ENCODE measurements at places on chromosomes 11 and 22. TPM values are rescaled to one million over a fixed set of nuclear protein-coding genes. Genes with fewer than 3 reads are reported as not detected.

DNA sequence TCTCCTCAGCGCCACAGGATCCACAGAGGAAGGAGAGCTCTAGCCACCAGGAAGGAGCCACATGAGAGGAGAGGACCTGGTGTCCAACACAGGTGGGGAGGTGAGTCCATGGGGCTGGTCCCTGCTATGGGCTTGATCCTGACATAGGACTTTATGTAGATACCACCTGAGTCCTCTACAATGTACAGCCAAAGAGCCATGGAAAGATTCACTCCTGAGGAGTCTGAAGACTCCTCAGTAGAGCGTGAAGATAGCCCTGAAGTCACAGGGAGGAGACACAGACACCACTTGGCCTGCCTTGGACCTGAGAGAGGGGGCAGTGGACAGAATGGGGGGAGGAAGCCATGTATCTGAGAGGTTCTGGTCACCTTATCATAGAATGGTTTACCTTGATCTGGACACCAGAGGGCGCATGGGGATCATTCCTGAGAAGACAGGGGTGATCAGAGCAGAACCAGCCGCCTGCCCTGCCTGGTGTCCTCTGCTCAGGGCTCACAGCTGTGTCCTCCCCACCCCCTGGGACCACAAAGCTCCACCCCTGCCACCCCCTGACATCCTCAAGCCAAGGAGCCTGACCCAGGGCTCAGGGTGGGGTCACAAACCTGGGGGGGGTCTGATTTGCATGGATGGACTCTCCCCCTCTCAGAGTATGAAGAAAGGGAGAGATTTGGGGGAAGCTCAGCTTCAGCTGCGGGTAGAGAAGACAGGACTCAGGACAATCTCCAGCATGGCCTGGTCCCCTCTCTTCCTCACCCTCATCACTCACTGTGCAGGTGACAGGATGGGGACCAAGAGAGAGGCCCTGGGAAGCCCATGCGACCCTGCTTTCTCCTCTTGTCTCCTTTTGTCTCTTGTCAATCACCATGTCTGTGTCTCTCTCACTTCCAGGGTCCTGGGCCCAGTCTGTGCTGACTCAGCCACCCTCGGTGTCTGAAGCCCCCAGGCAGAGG is 77.0 kb downstream of the ZNF280B start:
- peak; percentile 48 for DNase-seq

MLC1 gene
- under 0.01 TPM for total RNA-seq

- DNase-seq: no peak
Observed at GRCh38 chr11:122232985-122233384, 117.0 kb upstream of the BLID start.

SCO2 gene
- total RNA-seq: 2.6 TPM

DNA sequence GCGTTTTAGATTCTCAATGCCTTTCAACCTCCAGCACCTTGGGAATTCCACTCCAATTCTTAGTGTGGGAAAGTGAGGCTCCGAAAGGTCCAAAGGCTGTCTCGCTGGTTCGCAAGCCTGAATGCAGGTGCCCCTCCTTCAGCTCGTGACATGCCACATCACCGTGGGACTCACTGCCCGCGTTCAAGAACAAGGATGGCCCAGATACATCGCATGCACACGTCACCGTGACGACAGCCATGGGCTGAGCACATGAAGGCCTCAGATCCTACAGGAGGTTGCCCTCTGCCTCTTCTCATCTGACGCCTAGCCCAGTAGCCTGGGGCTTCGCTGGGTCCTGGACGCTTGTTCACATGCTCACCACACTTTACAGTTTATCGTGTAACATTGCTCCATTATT is 4.4 kb upstream of the LINC01488 start:
- no peak for DNase-seq

DNA sequence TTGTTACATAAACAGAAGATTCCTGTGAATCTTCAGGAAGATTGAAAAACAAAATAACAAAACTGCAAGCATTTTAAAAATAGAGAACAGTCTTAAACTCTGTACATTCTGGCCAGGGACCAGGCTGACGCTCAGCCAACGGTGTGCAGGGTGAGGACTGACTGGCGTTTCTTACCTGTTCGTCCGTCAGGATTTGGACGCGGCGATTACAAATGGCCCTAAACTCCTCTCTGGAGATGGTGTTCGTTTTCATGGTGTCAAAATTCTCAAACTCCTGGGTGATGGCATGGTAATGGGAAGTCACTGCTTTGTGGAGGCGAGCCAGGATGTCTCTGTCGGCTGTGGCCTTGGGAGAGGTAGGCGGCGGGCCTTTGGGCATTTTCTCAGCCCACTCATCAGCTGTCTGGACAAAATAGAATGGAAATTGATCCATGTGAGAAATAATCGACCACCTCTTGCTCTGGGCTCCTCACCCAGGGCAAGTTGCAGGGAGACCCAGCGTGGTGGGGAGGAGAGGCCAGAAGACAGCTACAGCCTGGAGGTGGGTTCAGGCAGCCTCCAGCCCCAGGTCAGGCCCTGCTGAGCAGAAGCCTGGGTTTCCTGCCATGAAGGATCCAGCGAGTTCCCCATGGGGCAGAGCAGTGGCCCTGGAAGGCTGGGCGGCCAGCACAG is 143.0 kb downstream of the MPPED1 start:
- no peak for DNase-seq

- peak; percentile 45 for DNase-seq
Observed at GRCh38 chr11:57205041-57205641, 23.4 kb downstream of the LRRC55 start.

DNA sequence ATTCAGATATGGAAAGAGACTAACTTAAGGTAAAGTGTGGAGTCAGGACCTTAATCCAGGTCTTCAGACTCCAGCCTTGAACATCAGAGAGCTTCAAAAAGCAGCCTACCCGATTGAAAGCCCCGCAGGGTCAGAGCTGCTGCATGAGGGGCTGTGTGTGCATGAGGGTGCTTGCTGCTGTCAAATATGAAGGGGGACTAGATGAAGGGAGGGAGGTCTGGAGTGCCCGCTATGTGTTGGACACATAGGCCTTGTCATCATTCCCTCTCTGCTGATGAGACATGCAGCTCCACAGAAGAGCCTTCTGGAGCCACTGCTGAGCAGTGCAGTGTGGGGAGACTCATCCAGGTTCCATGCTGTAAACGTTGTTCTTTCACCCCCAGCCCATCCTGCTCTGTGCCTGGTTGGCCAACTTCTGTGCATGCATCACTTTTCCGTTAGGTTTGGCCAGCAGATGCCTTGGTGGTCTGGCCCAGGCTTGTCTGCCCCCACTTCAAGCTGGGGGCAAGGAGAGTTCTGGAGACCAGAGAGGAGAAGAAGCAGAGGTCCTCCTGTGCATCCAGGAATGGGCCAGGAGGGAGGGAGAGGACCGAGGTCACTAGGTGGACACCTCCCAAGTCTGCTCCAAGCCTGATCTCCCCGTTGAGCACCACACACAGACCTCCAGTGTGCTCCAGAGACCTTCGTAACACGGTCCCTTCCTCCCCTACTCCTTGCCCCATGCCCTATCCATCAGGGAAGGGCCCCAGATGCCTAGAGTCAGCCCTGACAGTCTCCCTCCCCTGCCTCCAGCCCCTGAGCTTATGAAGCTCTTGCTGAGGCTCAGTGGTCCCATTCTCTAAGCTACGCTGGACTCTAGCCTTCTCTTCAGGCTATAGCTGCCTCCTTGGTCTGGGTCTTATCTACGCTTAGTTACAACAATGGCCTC is 32.0 kb downstream of the LRRC32 start:
- DNase-seq: no peak

GRCh38 chr11:11989774-11990744 is 18.4 kb downstream of the DKK3 start:
- DNase-seq: peak; percentile 66

CRYBA4 gene
- total RNA-seq: not detected

DNA sequence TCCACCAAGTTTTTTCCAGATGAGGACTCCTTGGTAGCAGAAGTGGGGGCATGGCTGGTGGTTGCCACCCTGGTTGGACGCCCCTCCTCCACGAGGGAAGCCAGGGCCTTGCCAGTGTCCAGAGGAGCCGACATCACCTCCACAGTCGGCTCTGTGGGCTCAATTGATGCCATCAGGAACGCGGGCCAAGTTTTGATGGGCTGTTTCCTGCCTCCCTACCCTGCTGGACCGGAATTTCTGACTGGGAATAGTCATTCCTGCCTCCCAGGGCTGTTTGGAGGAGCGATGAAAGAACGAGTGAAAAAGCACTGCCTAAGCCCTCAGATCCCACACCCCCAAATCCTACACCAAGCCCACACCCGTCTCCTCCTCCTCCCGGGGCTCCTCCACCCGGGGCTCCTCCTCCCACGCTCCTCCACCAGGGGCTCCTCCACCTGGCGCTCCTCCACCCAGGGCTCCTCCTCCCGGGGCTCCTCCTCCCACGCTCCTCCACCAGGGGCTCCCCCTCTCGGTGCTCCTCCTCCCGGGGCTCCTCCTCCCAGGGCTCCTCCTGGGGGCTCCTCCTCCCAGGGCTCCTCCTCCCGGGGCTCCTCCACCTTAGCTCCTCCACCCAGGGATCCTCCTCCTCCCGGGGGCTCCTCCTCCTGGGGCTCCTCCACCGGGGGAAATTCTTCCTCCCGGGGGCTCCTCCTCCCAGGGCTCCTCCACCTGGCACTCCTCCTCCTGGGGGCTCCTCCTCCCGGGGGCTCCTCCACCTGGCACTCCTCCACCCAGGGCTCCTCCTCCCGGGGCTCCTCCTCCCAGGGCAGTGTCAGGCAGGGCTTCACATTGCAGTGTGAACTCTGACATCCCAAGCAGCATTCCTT is 10.0 kb upstream of the PRR5 start:
- no peak for DNase-seq
